ENCODE measurements at places on chromosomes 11 and 22.
A peak's percentile ranks its signal among the peaks of the same experiment; 100 is the strongest.

GRCh38 chr11:120013325-120014250 lies 124.3 kb downstream of the TRIM29 start:
- DNase-seq = peak; percentile 8

GRCh38 chr11:128749974-128750373 lies 56.1 kb downstream of the FLI1 start:
- no peak for DNase-seq

DNA sequence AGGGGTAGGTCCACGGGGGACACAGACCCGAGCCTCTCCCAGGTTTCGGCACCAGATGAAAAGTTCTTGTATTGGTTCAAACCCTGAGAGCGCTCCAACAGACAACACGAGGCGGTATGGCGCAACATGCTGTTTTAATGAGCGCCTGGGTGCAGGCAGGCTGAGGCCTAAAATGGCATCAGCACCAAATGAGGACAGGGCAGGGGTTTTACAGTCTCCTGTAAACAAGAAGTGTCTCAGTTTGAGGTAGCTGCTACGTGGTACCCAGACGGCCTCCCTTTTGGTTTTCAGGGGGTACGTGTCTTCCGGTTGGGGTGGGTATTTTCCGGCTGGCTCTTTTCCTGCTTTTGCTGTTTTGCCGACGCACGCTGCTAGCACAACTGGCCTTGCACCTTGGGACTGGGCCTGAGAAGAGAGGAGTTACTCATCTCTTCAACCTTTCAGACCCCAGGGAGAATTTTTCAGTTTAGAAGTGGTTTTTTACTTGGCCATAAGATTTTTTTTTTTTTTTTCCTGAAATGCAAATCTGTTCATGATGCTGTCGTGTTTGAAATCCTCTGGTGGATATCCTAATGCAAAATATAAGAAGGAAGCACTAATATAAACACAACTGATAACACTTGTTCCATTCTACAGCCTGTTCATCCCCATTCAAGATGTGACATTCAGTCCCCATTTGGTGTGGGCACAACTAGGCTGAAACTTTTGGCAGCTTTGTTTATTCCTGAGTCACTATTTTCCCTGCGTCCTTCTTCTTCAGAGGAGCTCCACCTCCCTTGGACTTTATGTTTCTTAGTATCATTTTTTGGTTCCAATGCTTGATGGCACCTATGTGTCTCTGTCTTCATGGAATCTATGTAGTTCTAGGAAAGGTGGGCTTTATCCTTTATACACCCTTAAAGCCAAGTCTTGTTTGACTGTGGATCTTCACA lies 6.5 kb downstream of the PPFIBP2 start:
- no peak for DNase-seq

- DNase-seq = no peak
These were observed 1.1 kb upstream of the ENTHD1 start for GRCh38 chr22:39894554-39895092.

DNA sequence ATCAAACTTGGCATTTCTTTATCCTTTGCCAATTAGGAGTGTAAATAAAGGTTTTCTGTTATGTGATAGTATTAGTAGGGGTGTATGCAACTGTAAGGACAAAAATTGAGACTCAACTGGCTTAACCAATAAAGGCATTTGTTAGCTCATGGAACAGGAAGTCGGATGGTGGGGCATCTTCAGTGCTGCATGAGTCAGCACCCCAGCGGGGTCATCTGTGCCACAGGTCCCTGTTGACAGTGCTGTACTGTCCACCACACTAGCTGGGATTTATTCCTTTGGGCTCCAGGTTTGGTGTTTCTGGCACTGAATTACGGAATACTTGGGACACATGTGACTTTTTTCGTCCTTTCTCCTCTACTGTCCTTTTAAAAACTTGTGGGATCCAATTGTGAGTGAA lies 86.0 kb downstream of the PPP6R3 start:
- DNase-seq = no peak

DNA sequence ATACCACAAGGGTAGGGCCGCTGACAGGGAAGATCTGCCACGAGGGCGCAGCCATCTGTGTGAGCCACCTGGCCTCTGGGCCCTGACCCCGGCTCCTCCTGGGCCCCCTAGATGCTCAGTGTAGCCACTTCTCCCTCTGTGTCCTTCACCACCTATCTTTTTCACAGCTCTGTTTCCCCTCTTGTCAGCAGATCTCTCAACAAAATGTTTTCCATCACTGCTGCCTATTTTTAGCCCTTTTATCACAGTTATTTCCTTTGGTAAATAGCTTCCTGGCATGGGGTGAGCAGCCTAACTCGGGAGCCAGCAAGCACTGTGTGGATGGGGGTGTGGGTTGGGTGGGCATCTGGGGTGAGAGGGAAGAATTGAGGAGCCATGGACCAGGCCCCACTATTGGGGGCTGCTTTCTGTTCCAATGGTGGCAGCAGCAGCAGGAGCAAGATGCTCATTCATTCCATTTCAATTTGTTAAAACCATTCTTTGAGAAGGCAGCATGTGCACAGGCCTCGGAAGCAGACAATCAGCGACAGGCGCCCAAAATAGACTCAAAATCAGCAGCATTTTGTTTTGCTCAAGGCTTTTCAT lies 135.2 kb upstream of the NAV2 start:
- no peak for DNase-seq

GRCh38 chr11:85114786-85115185 lies 512.4 kb downstream of the DLG2 start:
- no peak for DNase-seq

- no peak for DNase-seq
These were observed 750.5 kb downstream of the LUZP2 start for GRCh38 chr11:25247336-25247735.

DNA sequence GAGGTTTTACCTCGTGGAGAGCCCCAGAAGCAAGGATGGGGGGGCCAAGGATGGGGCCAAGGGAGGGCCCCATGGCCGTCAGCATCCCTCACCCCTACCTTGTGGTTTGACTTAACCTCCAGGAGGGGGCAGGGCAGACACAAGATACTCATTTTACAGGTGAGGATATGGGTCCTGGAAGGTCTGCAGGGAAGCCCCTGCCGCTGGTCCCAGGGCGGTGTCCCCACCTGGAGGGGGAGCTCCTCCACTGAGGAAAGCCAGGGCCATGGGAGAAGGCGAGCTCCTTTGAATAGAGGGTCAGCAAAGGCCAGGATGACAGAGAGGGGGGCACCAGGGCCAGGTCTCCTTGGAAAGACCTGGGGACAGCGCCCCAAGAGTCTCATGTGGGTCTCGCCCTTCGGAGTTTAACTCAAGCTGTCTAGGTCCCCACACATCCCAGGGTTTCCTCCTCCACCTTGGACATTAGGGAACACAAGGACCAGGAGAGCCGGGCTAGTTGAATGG lies 5.9 kb upstream of the ADORA2A start:
- no peak for DNase-seq

DNA sequence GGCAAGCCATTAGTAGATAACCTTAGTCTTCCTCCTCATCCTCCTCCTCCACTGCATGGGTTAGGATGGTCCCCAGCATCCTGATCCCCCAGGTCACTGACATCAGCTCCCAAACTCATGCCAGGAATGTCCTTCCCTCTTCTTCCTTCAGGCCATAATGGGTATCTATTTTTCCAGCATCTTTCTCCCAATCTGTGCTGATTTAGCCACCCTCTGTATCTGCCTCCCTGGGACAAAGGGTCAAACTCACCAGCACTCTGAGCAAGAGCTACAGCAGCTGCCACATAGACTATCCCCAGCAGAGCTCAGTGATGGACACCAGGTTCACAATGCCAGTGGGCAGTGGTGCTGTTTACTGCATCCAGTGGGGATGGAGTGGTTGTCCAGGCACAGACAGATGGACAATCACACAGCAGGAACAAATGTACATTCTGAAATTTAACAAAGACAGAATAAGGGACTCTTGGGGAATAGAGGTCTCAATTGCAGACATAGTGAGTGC lies 115.2 kb upstream of the TOP3B start:
- DNase-seq = no peak

DNA sequence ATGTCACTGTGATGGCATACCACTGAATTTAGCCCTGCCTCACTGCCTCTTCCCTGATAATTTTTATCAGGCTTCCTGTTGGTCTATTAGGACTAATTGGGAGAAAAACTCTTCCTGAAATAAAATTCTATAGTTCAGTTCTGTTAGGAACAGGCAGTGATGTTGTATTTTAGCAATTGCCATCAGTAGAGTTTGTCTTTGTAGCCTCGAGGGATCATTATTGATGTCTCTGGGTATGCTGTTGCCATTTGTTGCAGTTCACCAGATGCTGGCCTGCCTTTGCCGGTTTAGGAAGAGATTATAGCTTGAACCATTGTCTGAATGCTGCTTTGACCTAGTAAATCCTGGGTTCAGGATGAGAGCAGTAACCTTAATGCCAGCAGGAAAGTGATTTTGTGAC lies 41.0 kb downstream of the KDM2A start:
- no peak for DNase-seq

DNA sequence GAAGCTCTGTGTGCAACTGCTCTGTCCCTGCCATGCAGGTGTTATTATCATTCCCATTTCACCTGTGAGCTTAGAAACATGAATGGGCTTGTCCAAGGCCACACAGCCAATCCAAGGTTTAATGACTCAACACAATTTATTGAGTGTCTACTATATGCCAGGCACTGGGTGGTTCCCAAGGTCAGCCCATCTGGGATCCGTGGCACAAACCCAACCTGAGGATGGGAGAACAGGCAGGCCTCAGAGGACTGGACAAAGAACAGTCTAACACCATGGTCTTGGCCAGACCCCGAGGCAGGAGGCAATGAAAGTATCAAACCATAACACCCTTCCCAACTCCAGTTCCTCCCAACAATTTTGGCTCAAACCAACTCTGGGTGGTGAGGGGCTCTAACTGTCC lies 15.7 kb downstream of the SPATA19 start:
- no peak for DNase-seq

DNA sequence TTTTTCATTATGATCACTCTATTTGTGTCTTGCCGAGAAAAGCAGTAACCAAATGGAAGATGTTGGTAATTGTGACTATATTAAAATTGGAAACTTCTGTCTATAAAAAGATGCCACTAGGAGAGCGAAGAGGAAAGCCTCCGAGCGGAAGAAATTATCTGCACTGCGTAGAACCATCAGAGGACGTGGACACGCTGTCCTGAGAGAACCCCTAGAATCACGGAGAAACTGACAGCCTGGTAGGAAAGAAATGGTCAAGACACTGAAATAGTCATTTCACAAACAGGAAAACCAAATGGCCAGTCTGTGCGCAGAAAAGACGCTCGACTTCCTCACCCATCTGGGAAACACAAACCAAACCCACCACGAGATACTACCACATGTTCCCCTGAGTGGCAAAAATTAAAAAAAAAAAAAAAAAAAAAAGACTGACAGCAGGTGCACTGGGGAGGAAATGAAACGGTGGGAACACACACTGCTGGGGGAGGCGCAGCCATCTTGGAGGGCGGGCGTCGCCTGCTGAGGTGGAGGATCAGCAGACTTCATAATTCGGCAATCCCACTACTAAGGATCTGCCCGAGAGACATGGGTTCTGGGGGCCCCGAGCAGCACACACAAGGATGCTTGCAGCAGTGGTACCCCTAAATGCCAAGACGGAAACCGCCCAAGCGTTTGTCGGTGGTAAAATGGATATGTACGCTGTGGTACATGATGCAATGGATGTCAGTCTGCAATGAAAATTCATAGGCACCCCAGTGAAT lies 21.3 kb downstream of the IFITM10 start:
- DNase-seq = peak; percentile 23

DNA sequence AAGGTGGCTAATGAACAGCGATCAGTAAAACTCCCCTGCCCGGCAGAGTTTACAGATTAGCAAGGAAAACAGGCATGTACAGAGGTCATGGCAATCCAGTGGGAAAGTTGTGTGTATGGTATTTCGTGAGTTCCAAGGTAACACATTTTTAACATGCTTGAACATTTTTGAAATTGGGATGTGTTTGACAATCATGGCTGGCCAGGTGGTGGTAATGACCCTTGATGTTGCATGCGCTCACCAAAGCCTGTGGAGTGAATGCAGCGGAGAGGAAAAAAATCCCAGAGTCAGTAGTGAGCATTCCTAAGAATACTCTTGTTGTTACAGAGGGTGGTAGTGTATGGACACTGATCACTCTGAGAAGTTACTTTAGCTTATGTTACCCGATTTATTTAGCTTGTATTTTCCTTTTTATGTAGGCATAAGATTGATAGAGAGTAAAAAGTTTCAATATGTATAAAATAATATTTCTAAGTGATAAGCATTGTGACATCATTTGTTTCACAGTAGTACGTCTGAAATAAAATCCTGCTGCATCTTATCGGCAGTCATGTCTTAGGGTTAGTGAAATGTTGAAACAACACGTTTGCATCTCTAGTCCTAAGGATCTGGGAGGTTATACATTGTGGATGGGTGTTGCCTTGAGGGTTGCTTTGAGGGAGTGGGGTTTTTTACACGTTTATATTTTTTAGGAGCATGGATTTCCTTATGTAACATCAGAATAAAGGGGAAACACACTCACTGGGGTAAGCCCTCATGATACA lies 8.7 kb downstream of the TEAD1 start:
- DNase-seq = no peak

GRCh38 chr11:50379484-50379883 lies 346.8 kb downstream of the OR4C45 start:
- no peak for DNase-seq

DNA sequence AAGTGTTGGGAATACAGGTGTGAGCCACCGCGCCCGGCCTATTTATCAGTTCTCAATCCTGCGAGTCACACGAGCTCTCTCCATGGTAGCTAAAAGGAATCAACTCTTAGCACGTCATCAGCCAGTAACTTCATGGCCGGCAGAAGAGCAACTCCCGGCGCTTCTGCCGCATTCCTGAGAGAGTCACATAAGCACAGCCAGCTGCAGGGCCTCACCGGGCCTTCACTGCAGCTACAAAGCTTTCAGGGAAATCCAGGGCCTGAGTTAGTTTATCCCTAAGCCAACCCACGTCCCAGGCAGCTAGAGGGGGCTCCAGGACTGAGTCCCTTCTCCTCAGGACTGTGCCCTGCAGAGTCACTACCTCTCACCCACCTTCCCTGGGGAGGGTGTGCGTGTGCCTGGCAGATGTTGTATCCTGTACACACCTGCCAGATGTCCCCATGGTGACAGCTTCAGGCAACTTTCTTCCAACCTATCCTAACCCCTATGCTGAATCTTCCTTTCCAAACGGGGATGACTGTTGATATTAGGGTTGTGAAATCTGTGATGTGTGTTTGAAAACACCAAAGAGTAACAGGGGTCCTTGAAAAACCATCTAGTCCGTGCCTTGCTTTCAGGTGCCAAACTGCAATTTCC lies 45.9 kb upstream of the ARFGAP3 start:
- no peak for DNase-seq

GRCh38 chr22:23622634-23623033 lies 9.5 kb downstream of the DRICH1 start:
- no peak for DNase-seq

All from activated CD4-positive, alpha-beta T cell treated with anti-CD3 and anti-CD28 coated beads, Interleukin-2, Interleukin-4, amounts not matched to agents 100 ng/mL and 50 ng/mL, durations not matched to agents 16 hours and 8 hours (primary cell).